ENCODE measurements at places on chromosomes 12 and 14.

DNA sequence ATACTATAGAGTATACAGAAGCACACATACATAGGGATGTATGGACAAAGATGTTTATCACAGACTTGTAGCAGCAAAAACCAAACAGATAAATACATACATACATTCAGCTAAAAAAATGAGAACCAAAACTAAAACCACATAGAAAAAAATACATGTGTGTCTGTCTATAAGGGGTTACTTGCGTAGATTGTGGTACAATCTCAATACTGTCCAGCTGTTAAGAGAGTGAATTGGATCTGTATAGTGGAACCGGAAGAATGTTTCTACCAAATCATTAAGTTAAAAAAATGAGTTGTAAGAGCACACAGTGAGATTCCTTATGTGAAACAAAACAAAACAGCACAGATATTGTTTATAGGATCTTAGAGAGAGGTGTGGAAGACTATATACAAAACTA is 44.2 kb upstream of the DCD start:
- DNase-seq: no peak

- no peak for DNase-seq
Measured at GRCh38 chr12:40435251-40435650, 210.5 kb downstream of the LRRK2 start.

- DNase-seq: no peak
Measured at GRCh38 chr12:28939427-28939826, 209.7 kb upstream of the FAR2 start.

DNA sequence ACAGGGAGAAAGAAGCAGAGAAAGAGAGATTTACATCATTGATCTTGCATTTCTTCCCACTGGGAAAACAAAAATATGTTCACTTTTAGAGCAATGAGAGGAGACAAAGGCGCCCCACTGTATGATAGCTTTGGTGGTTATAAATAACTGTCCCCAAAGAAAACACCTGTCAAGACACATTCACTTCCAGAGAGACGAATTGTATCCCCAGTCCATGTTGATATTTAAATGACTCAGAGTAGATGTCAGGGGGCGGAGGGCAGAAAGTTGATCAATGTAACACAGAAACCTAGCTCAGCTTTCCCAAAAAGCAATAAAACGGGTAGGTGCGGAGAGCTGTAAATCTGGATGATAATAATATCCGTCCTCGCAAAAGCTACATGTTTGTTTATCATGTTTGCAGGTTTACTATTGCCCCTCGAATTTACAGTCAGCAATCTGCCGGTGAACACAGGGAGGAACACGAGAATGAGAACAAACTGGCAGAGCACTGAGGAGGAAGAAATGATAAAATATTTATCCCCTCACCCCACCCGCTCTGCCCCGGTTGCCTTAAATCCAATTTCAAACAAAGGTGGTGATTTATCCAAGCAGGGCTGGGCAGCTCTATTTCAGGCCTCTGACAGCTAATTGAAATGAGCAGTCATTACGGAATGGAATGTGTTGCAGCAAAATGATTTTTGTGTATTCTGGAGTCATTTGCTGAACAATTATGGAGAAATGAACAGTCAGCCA is 84.4 kb downstream of the CMKLR1 start:
- DNase-seq: no peak

GRCh38 chr14:84029720-84030119 is 1500.2 kb upstream of the FLRT2 start:
- no peak for DNase-seq

GRCh38 chr14:20476776-20477175 is 7.6 kb downstream of the PNP start:
- no peak for DNase-seq

GRCh38 chr14:100091386-100091785 is 26.2 kb downstream of the EVL start:
- DNase-seq: no peak

DNA sequence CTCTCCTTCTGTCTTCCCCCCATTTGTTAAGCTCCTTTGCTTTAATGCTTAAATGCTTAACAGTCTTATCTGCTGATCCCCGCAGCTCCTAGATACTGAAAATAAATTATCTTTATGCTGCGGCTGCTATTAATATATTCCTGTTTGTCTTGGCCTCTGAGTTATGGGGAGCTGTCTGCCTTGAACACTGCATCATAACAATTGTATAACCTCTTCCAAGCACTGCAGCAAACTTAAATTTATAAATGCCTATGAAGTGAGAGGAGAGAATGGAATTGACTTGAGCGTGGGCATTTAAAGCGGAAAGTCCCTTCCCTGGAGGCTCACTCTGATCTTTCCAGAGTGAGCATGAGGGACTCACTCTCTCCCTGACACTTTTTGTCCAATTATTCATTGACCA is 23.1 kb upstream of the DCP1B start:
- DNase-seq: no peak

GRCh38 chr12:1102791-1103450 is 111.9 kb downstream of the ERC1 start:
- DNase-seq: no peak

DNA sequence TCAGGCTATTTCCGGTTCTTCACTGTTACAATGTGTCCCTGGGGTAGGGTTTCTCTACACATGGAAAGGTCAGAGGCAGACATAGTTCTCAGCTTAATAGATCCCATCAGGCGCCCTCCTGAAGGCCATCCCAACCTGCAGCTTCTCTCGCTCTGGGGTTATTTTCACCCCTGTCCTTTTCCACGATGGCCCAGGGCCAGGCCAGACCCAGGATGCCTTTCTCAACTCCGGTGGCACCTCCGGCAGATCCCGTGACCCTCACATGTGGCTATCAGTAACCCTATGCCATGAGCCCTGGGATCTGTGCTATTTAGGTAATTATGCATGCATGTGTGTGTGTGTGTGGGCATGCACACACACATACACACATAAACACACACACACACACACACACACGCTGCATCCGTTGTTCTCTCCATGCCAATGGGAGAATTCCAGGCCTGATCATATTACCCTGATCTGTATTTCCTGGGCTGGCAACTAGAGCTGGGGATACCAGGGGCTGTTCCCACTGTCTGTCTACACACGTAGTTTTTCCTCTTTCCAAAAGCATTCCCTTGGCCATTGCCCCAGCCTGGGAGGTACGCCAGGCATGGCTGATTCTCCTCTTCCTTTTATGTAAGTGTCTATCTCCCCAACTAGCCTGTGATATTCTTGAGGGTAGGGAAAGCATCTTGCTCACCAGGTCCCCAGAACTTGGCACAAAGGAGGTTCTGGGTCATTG is 51.2 kb upstream of the NOS1 start:
- no peak for DNase-seq

- no peak for DNase-seq
Measured at GRCh38 chr14:65860956-65861611, 448.6 kb downstream of the FUT8 start.

- no peak for DNase-seq
Measured at GRCh38 chr12:53617700-53618099, 8.5 kb downstream of the ATF7 start.

DNA sequence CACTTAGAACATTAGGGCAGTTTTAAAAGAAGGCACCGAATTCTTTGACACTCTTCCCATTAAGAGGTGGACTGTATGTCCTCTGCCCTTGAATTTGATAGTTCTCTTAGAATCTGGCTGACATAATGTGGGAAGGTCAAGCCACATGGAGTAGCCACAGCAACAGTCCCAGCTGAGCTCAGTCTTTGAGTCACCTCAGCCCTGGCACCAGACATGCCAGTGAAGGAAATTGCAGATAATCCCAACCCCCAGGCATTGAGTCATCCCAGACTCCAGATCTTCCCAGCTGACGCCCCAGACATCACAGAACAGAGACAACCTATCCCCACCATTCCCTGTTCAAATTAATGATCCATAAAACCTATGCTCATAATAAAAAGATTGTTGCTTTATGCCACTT is 83.4 kb downstream of the GTF2A1 start:
- no peak for DNase-seq

Data from NCI-H774 (cell line).